ENCODE measurements at places on chromosomes 11 and 22.

GRCh38 chr11:124535552-124536232, 7.8 kb downstream of the OR8B12 start:
- DNase-seq: no peak

GRCh38 chr11:7671347-7672215, 1.7 kb downstream of the CYB5R2 start:
- no peak for DNase-seq

GRCh38 chr22:43988116-43988820, 33.0 kb downstream of the SAMM50 start:
- DNase-seq: no peak

GRCh38 chr11:36037031-36037430, 93.2 kb downstream of the LDLRAD3 start:
- DNase-seq: no peak

DNA sequence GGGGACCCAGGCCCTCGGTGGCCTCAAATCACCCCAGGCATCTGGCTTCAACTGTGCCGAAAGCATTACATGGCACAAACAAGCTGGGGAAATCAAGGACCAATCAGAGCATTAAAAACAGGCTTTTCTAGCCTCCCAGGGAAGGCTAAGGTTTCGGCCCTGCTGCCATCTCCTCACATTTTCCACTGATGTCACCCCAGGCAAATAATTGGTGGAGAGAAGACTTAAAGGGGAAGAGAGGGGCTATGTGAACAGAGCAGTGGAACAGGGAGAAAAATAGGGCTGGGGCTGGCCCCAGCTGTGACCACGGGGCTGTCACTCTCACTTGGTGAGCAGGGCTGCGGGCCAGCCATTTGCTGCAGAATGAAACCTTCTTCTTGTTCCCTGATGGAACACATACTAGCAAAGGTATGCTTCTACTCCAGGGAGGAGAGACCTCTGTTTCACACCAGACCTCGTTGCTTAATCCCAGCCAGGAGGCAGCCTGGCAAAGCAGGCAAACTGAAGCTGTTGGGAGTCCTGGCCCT, 581.3 kb downstream of the SOX6 start:
- DNase-seq: no peak

- DNase-seq: no peak
Measured at GRCh38 chr11:117175781-117176180, 2.8 kb upstream of the SIDT2 start.

DNA sequence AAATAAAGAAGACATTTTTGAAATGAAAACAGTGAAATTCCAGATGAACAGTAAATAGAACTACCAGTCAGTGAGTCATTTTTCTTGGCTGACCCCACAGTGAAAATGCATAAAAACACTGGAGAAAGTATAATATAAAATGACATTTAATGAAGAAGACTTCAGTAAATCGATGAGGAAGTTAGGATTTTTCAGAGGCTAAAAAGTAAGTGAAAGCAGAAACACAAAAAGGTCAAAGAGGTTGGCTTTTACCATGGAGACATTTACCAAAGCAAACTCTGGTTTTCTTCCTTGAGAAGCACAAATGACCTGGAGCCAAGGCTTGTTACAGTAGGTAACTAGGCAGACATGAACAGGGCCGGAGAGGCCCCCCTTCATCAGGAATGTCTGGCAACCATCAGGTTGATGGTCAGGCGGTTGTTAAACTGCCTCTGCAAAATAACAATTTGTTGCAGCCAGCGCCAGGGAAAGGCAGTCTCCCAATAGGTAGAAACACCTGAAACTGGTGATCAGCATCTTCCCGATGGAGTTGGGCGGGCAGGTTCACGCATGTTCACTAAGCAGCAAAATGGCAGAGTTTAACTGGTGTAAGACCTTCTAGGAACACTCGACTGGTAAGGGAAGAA, 16.7 kb upstream of the TMEM123 start:
- DNase-seq: no peak

GRCh38 chr22:46436595-46437175, 100.7 kb downstream of the CELSR1 start:
- no peak for DNase-seq

- DNase-seq: no peak
Measured at GRCh38 chr11:35855671-35856070, 88.2 kb upstream of the LDLRAD3 start.

DNA sequence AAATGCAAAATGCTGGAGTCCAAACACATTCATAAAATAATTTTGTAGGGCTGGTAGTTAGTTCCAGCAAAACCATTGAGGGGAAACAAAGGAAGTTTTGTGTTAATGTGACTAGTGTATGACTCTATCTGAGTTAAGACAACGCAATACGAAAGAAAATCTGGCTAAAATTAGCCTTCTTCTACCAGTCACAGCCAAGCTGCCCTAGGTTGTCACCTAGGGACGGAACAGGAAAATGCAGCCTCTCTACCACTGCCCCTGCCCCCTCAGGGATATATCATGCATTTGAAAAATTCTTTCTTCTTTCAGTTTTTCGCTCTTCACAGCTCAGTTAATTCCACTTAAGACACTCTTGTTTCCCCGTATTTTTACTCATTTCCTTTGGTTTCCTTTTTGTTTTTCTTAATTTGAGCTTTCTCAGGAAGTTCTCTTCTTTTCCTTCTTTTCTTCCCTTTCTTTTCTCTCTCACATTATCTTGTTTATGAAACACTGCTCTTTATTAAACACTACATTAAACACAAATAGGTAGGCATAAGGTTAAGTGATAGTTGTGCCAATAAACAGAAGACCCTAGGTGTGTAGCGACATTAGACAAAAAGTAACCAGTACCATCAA, 30.6 kb downstream of the KIRREL3 start:
- DNase-seq: no peak

DNA sequence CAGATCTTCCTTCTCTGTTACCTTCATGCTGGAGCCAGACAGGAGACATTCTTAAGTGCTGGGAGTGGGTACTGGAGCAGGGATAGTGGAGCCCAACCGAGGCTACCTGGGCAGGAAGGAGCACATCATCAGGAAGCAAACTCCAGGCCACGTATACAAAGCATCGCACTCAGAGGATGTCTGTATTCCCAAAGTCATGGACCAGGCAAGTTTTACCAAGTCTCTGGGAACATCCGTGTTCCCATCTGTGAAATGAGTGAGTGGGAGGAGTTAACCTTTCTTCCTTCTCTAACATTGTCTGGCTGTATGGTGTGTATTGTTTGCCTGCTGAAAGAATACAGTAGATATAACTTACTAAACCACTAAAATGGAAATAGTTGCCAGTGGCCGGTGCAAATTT, 175.0 kb upstream of the TMEM45B start:
- no peak for DNase-seq
